Esophagus muscularis mucosa (tissue), 4 donors: ENCODE measurements at places on chromosomes 12 and 14. TPM values are rescaled to one million over a fixed set of nuclear protein-coding genes. Genes with fewer than 3 reads are reported as not detected.

The FOXN4 gene
- total RNA-seq: not detected

DNA sequence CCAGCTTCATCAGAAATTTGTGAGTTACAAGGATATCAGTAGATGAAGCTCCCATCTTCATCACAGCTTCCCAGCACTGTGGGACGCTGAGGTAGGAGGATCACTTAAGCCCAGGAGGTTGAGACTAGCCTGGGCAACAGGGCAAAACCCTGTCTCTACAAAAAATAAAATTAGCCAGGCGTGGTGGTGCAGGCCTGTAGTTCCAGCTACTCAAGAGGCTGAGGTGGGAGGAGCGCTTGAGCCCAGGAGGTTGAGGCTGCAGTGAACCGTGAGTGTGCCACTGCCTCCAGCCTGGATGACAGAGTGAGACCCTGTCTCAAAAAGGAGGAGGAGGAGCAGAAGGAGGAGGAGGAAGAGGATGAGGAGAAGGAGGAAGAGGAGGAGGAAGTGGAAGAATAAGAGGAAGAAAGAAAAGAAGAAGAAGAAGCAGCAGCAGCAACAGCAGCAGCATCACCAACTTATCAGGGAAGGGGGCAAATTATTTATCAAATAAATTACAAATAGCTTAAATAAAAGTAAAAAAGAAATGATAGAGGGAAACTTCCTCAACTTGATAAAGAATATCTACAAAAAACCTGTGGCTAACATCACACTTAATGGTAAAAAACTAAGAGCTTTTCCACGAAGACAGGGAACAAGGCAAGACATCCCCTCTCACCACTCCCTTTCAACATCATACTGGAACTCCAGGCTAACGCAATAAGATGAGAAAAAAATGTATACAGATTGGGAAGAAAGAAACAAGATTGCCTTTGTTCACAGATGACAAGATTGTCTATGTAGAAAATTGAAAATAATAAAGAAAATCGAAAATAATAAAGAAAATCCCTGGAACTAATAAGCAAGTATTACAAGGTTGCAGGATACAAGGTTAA is 69.6 kb downstream of the NINJ2 start:
- no peaks in the 10 kb centered on the region for H3K36me3 ChIP-seq
- no peak for DNase-seq
- no peaks in the 10 kb centered on the region for H3K4me1 ChIP-seq
- H3K27me3 ChIP-seq: no peaks in the 10 kb centered on the region

DNA sequence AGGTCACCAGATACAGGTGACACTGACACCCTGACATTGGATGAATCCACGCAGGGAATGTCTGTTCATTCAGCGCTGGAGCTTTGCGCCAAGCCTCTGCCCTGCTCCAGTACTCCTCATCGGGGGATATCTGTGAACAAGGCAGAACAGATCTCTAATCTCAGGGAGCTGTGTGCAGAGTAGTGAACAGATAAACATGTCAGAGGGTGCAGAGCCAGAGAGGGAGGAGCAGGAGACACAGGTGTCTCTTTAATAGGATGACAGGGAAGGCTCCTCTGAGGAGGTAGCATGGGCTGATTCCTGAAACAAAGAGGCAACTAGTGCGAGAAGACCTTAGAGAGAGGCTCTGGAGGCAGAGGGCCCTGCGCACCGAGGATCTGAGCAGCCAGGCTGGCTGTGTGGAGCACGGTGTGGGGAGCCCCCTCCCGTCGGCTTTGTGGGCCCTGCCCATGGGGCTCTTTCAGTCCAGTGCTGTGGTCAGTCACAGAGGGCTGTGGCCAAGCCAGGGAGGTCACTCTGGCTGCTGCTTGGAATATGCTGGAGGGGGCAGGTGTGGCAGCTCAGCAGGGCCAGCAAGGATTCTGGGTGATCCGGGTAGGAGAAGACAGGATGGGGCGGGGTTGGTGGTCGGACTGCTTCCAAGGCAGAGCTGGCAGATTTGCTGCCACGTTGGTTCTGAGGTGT is 55.6 kb downstream of the TECPR2 start:
- no peak for DNase-seq
- no peaks in the 10 kb centered on the region for H3K27me3 ChIP-seq
- no peaks in the 10 kb centered on the region for H3K36me3 ChIP-seq
- H3K27ac ChIP-seq: no peak overlapping the region

DNA sequence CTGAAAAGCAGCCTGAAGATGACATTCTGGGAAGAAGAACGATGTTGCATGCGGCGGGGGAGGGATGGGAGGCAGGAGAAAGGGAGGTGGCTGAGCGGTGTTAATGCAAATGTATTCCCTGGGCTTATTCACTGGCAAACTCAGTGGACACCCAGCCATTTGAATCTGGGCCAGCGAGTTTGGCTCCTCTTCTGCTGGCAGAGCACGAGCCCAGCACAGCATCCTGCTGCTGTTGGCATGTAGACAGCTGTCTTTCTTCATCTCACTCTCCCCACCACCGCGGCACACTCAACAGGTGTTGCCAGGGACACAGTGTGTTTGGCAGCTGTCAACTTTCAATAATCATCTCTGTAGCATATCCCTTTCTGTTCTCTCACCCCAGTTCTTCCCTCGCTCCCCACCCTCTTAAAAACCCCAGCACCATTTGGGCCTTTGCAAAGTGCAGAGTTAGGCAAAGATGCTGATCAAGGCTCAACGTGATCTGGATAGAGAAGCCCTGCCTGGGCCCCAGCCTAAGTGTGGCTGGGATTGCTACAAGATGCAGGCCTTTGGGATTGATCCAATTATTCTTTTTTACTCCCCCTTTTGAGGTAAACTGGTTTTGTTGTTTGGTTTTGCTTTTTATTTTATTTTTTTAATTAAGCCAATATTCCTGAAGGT is 131.9 kb downstream of the EXOC5 start:
- DNase-seq: no peak
- H3K4me3 ChIP-seq: no peak overlapping the region
- no peaks in the 10 kb centered on the region for H3K27me3 ChIP-seq
- H3K36me3 ChIP-seq: no peaks in the 10 kb centered on the region
- no peaks in the 10 kb centered on the region for H3K4me1 ChIP-seq

The SLCO1B1 gene
- not detected for total RNA-seq

DNA sequence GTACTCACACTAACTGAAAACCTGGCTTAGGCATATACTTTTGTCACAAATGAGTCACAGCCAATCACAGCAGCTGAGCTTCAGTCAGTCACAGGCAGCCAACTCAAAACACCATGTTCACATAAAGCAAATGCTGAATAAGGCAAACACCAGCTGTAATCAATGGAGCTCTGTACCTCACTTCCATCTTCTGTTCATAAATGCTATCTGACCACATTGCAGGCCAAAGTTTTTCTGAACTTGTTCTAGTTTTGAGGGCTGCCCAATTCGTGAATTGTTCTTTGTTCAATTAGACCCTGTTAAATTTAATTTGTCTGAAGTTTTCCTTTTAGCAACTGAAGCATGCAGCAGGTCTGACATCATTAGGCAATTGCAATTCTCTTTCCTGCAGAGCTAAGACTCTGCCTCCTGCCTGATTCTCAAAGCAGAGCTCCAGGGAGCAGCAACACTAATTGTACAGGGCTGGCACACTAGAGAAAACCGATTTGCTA is 129.9 kb downstream of the WIF1 start:
- H3K27ac ChIP-seq: no peak overlapping the region
- H3K36me3 ChIP-seq: no peaks in the 10 kb centered on the region
- no peak overlapping the region for H3K4me3 ChIP-seq
- no peak for DNase-seq
- no peaks in the 10 kb centered on the region for H3K4me1 ChIP-seq

- no peaks in the 10 kb centered on the region for H3K4me1 ChIP-seq
- peaks cover 73% of the 10 kb centered on the region for H3K36me3 ChIP-seq
- H3K4me3 ChIP-seq: no peak overlapping the region
- H3K27me3 ChIP-seq: no peaks in the 10 kb centered on the region
Measured at GRCh38 chr14:71107921-71108320, 200.7 kb downstream of the PCNX1 start.

- H3K27me3 ChIP-seq: no peaks in the 10 kb centered on the region
- peak within 1 kb of the TSS; percentile 75 for H3K4me3 ChIP-seq
- peaks cover 16% of the 10 kb centered on the region for H3K36me3 ChIP-seq
- H3K4me1 ChIP-seq: peaks cover 3% of the 10 kb centered on the region
Measured at GRCh38 chr12:93571925-93572711, at the start of gene SOCS2. Gene SOCS2 (plus strand): TSS chr12:93572675. CDS start chr12:93572898, 223 bp downstream.

The CMTM5 gene
- total RNA-seq: 0.78 TPM

DNA sequence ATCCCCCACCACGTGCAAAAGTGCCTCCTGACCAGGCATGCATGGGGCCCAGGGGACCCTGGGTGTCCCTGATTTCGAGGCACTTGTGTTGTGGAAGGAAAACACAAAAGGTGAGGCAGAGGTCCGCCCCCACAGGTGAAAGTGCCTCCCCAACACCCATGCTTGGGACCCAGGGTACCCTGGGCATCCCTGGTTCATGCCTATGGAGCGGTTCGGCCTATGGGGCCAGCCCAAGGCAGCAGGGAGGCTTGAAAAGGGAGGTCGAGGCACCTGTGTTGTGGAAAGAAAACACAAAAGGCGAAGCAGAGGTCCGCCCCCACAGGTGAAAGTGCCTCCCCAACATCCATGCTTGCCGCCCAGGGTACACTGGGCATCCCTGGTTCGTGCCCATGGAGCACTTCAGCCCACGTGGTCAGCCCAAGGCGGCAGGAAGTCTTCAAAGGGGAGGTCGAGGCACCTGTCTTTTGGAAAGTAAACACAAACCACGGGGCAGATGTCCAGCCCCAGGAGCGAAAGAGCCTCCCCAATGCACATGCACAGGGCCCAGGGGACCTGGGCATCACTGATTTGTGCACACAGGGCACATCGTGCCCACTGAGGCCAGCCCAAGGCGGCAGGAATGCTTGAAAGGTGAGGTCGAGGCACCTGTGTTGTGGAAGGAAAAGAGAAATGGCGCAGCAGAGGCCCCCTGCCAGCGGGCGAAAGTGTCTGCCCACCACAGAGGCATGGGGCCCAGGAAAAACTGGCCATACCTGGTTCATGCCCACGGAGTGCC is 375.5 kb downstream of the ALG10 start:
- no peak overlapping the region for H3K4me3 ChIP-seq
- no peak overlapping the region for H3K27ac ChIP-seq
- DNase-seq: peak; percentile 87
- no peaks in the 10 kb centered on the region for H3K4me1 ChIP-seq
- no peaks in the 10 kb centered on the region for H3K27me3 ChIP-seq

The GLIPR1L1 gene
- not detected for total RNA-seq

DNA sequence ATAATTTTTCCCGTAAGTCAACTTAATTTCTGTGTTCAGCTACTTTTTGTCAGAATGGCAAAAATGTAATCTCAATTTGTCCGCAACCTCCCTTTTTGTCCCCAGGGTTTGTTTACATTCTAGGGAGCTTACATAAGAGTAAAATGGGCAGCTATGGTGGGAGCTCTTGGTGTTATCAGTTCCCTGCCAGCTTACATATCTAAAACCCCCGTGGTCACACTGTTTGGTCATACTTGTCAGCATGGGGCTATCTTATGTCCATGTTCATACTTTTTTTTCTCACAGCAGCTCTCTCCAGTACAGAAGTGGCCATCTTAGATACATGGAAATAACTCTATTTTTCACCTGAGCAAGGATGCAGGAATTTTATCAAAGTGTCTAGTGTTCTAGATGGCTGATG is 16.7 kb downstream of the SLCO1C1 start:
- H3K4me3 ChIP-seq: no peak overlapping the region
- no peak overlapping the region for H3K27ac ChIP-seq
- DNase-seq: no peak
- no peaks in the 10 kb centered on the region for H3K27me3 ChIP-seq

GRCh38 chr14:40204441-40205175 is 772.4 kb upstream of the FBXO33 start:
- H3K4me1 ChIP-seq: no peaks in the 10 kb centered on the region
- H3K27ac ChIP-seq: no peak overlapping the region
- DNase-seq: no peak
- no peaks in the 10 kb centered on the region for H3K27me3 ChIP-seq
- no peak overlapping the region for H3K4me3 ChIP-seq

DNA sequence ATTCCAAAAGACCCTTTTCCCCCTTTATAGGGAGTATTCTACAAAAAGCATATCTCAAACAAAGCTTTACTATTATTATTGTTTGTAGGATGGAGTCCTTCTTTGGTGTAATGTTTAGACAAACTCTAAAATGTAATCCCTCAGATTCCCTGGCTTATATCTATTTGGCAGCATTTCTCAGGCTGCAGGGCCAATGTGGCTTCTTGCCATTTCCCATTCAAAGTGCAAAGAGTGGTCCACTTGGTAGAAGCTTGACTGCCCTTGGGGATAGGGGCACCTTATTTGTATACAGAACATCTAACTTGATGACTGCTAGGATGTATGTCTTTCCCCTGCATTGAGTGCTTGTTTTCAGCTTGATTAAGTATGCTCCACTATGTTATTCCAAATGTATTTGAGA is 242.7 kb downstream of the PRKD1 start:
- no peaks in the 10 kb centered on the region for H3K36me3 ChIP-seq
- H3K4me3 ChIP-seq: no peak overlapping the region
- peaks cover 8% of the 10 kb centered on the region for H3K4me1 ChIP-seq
- DNase-seq: no peak
- no peaks in the 10 kb centered on the region for H3K27me3 ChIP-seq
- H3K27ac ChIP-seq: no peak overlapping the region

The PRH2 gene
- not detected for total RNA-seq

The TTC6 gene
- total RNA-seq: not detected

- no peaks in the 10 kb centered on the region for H3K27me3 ChIP-seq
- H3K4me1 ChIP-seq: peaks cover 28% of the 10 kb centered on the region
- H3K27ac ChIP-seq: no peak overlapping the region
- H3K4me3 ChIP-seq: no peak overlapping the region
- no peak for DNase-seq
Measured at GRCh38 chr14:72708708-72709475, 185.0 kb downstream of the DPF3 start.

DNA sequence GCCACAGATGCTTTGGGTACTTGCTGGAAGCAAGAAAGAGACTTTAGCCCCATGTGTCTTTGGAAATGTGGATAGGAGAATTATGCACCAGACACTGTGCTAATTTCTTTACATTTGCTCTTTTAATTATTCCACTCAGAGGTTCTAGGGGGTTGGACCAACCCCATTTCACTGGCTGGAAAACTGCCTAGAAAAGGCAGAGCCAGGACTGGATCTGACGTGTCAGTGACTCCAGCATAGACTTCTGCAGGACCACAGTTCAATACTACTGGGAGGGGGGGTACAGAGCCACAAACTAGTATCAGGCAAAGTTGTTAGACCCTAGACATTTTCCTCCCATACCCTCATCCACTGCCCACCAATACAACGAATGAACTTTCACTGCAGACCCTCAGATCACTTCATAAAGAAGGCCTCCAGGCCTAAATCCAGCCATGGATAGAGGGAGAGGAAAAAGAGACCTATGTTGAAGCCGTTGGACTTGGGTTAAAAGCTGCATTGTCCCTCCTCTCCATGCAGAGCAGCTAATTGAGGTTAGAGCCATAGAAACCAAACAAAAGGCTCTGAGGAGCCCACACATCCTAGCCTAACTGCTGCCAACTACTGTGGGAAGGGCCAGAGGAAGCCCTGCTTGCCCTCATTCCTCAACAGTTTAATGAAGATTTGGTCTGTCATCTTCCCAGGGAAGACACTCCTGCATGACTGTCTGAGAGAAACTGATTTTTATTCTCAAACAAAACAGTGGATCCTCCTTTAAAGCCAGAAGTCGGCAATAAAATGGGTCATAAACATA is 68.7 kb downstream of the STON2 start:
- no peak overlapping the region for H3K27ac ChIP-seq
- DNase-seq: no peak
- H3K4me3 ChIP-seq: no peak overlapping the region
- H3K4me1 ChIP-seq: no peaks in the 10 kb centered on the region
- H3K36me3 ChIP-seq: no peaks in the 10 kb centered on the region
- H3K27me3 ChIP-seq: no peaks in the 10 kb centered on the region

- no peak overlapping the region for H3K27ac ChIP-seq
- H3K4me3 ChIP-seq: no peak overlapping the region
- no peak for DNase-seq
- H3K27me3 ChIP-seq: no peaks in the 10 kb centered on the region
- H3K36me3 ChIP-seq: no peaks in the 10 kb centered on the region
Measured at GRCh38 chr14:68285421-68286179, 466.0 kb downstream of the RAD51B start.

- no peaks in the 10 kb centered on the region for H3K36me3 ChIP-seq
- peak within 1 kb of the TSS; percentile 78 for H3K27ac ChIP-seq
Measured at GRCh38 chr14:58395812-58396788, at the start of gene TOMM20L. Gene TOMM20L (plus strand): TSS chr14:58395930. CDS start chr14:58395958, 28 bp downstream.
